Immature natural killer cell (primary cell): ENCODE measurements at places on chromosomes 11 and 22. TPM values are rescaled to one million over a fixed set of nuclear protein-coding genes. Genes with fewer than 3 reads are reported as not detected.

FAM180B gene
- polyA plus RNA-seq, result not detected

VWA5A gene
- polyA plus RNA-seq, result 12.9 TPM

TNKS1BP1 gene
- polyA plus RNA-seq, result 1.6 TPM

CYTH4 gene
- 54.1 TPM for polyA plus RNA-seq

SPDYC gene
- not detected for polyA plus RNA-seq

PIK3IP1 gene
- polyA plus RNA-seq, result 98.1 TPM

PRAME gene
- not detected for polyA plus RNA-seq

SLC16A8 gene
- not detected for polyA plus RNA-seq

RAPSN gene
- not detected for polyA plus RNA-seq
